ENCODE measurements at places on chromosomes 7 and 10.

GRCh38 chr10:66828957-66829356, 96.9 kb upstream of the LRRTM3 start:
- H3K27me3 ChIP-seq, result no peaks in the 10 kb centered on the region
- H3K36me3 ChIP-seq, result no peaks in the 10 kb centered on the region
- H3K4me1 ChIP-seq, result no peaks in the 10 kb centered on the region
- H3K27ac ChIP-seq, result no peak overlapping the region

- no peaks in the 10 kb centered on the region for H3K27me3 ChIP-seq
- DNase-seq, result no peak
- H3K27ac ChIP-seq, result no peak overlapping the region
- no peaks in the 10 kb centered on the region for H3K36me3 ChIP-seq
- no peak overlapping the region for H3K4me3 ChIP-seq
Observed at GRCh38 chr10:129914960-129915359, 49.1 kb downstream of the EBF3 start.

DNA sequence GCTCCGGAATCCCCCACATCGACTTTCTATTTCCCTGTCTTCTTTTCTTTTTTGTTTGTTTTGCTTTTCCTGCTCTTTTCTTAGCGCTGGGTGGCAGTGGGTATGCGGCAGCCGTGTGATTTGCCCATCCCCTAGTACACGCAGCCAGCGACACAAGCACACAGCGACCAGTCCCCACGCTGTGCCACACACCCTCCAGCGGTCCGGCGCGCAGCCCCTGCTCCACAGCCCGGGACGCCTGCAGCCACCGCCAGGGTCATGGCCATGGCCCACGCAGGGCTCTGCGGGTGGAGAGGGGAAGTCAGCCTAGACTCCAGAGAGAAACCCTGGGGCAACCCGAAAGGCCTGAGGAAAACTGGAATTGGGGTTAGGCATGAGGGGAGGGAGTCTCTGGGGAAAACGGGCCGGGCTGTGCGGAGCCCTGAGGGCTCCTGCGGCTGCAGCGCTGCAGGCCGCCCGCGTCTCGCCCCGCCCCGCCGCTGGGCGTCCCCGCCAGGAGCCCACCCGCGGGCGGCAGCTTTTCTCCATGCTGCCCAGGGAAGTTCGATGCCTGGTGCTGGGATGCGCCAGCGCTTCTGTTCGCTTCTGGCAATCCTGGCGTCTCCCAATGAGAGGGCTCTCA, 2.5 kb downstream of the CHRM2 start:
- H3K27ac ChIP-seq, result no peak overlapping the region
- H3K4me3 ChIP-seq, result no peak overlapping the region
- H3K36me3 ChIP-seq, result no peaks in the 10 kb centered on the region
- H3K27me3 ChIP-seq, result peaks cover 47% of the 10 kb centered on the region
- peak; percentile 8 for DNase-seq

DNA sequence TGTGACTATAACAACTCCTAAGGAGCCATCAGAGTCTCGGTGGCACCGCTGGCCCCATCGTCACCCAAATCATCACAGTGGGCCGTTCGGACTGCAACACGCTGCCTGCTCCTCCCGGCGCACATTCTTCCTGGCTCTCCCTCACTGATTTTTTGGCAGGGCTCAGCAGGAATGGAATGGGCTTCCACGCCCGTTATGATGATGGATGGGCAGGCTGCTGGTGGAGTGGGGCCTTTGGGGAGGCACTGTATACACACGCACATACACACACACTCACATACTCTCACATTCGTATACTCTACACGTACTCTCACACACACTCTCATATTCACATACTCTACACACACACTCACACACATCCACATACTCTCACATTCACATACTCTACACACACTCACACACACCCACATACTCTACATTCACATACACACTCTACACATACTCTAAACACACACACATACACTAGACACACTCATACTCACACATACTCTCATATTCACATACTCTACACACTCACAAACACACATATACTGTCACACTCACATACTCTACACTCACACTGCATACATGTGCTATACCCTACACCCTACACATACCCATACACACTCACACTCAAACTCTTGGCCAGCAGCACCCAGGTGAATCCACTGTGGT, 99.8 kb downstream of the KCNMA1 start:
- no peak overlapping the region for H3K27ac ChIP-seq
- no peaks in the 10 kb centered on the region for H3K36me3 ChIP-seq
- H3K4me1 ChIP-seq, result no peaks in the 10 kb centered on the region
- H3K27me3 ChIP-seq, result no peaks in the 10 kb centered on the region

GRCh38 chr7:111784296-111784695, 222.0 kb upstream of the IMMP2L start:
- H3K4me3 ChIP-seq, result no peak overlapping the region
- DNase-seq, result no peak
- no peaks in the 10 kb centered on the region for H3K4me1 ChIP-seq

DNA sequence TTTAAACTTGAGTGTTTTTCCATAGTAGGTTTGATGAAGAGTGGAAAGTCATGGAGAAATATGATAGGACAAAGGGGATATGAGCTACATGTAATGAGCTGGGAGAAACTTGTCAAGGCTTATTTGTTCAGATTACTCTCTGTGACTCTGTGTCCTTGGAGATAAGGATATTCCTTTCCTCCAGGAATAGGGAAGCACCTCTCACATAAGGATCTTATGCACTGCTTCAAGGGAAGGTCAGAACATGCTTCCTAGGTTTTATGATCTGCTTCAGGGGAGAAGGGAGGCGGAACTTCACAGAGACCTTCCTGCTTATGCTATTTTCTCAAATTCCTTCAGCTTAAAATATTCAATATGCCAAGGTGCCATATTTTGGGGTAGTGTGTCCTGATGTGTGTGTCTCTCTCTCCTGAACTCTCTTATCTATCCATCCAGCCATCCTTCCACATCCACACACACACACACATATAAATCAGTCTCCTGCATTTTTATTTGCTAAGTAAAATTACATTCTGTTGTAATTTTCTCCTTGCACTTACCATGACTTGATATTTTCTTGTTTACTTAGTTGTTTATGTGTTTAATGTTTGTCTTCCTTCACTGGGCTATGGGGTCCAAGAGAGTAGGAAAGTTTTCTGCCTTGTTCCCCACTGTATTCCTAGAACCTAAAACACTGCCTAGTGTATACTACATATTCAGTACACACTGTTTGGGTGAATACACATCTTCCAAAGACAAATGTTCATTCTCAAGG, 26.4 kb downstream of the ARL4A start:
- H3K4me3 ChIP-seq, result no peak overlapping the region
- H3K27ac ChIP-seq, result no peak overlapping the region
- H3K27me3 ChIP-seq, result no peaks in the 10 kb centered on the region
- H3K4me1 ChIP-seq, result no peaks in the 10 kb centered on the region
- DNase-seq, result no peak
- H3K36me3 ChIP-seq, result no peaks in the 10 kb centered on the region

DNA sequence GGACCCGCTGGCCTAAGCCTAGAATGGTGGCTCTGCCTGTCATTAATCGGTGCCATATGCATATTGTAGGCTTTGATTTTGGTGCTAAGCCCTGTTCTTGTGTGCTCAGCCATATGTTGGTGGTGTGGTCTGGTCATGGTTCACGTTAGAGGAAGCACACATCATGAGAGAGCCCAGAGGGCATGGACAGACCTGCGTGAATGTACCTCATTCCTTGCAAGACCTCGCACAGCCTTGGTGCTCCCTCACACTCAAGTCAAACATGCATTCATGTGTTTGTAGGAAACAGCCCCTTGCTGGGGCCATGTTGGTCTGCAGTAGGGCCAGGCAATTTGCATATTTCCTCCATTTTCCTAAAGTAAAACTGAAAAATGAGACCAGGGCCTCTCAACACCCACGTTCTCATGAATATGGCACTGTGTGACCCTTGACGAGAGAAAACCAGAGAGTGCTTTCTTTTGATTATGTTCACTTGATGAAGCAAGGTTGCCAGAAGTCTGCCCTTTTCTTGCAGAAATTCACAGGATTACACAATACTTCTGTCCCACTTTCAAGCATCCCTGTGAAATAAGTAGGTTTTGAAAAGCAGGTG, 268.7 kb downstream of the CELF2 start:
- no peaks in the 10 kb centered on the region for H3K36me3 ChIP-seq
- no peak overlapping the region for H3K4me3 ChIP-seq
- no peak for DNase-seq
- H3K27me3 ChIP-seq, result no peaks in the 10 kb centered on the region

DNA sequence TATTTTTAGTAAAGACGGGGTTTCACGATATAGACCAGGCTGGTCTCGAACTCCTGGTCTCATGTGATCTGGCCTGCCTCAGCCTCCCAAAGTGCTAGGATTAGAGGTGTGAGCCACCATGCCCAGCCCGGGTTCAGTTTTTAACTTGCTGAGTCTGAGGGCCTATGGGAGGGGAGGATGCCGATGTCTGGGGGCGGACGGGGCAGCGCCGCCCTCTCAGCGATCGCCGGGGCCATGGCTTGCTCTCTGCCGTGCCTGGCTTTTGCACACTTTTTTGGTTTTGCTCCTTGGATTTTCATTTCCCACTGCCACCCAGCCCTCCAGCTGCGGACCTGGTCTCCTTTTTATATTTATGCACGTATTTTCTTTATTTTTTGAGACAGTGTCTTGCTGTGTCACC, 15.2 kb upstream of the COL26A1 start:
- no peaks in the 10 kb centered on the region for H3K27me3 ChIP-seq
- H3K4me1 ChIP-seq, result no peaks in the 10 kb centered on the region
- H3K27ac ChIP-seq, result no peak overlapping the region

DNA sequence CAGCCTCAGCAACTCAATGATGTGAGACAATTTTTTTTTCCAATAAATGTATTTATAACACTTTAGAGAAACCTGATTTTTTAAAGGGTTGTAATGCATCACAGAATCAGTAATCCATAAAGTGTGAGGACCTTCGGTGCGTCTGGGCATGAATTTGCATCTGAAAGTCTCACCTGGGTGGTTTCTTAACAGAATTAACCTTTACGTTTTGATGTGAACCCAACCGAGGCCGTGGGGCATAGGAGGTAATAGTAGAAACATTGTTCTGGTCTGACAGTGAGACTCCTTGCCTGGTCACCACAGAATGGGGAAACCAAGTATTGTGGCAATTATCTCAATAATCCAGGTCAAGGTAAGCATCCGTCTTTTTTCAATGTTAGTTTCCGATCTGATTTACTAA, 114.6 kb downstream of the PRKCQ start:
- H3K4me1 ChIP-seq, result no peaks in the 10 kb centered on the region
- H3K36me3 ChIP-seq, result no peaks in the 10 kb centered on the region
- no peak for DNase-seq
- H3K27me3 ChIP-seq, result no peaks in the 10 kb centered on the region
- H3K27ac ChIP-seq, result no peak overlapping the region

DNA sequence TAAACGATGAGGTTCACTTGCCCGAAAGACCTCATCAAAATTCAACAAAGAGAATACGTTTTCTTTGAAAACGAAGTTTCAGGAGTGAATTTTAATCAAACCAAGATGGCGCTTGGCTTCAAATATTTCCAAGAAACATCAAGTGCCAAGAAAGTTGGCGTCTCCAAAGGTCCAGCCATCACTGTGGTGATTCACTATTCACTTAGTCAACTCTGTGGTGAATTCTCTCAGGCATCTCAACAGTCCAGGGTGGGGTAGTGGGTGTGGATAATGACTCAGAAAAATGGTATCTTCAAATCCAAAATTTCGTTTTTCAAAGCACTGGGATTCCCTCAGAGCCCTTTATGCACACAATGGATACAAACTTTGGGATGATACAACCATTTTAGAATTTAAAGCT, 133.1 kb downstream of the SVIL start:
- H3K36me3 ChIP-seq, result no peaks in the 10 kb centered on the region
- no peaks in the 10 kb centered on the region for H3K4me1 ChIP-seq
- no peaks in the 10 kb centered on the region for H3K27me3 ChIP-seq
- no peak overlapping the region for H3K27ac ChIP-seq
- no peak overlapping the region for H3K4me3 ChIP-seq
- DNase-seq, result peak; percentile 60

GRCh38 chr10:1644191-1644711, 93.1 kb downstream of the ADARB2 start:
- DNase-seq, result no peak
- no peak overlapping the region for H3K27ac ChIP-seq
- H3K27me3 ChIP-seq, result no peaks in the 10 kb centered on the region
- no peak overlapping the region for H3K4me3 ChIP-seq
- no peaks in the 10 kb centered on the region for H3K36me3 ChIP-seq

DNA sequence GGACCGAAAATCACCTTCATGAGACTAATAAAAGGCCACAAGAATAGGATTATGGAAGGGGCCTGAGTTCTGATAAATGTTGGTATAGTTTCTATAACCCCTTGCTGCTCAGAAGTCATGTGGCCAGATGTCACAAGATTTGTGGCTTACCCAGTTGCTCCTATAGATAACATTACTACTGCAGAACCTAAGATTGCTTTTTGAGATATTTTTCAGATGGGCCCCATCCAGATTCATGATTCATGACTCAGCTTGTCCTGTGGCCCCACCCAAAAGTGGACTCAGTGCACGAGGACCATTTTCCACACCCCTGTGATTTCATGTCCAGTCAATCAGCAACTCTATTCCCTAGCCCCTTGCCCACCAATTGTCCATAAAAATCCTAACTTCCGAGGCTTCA, 209.0 kb downstream of the ACTR3B start:
- no peaks in the 10 kb centered on the region for H3K4me1 ChIP-seq
- no peaks in the 10 kb centered on the region for H3K27me3 ChIP-seq
- H3K27ac ChIP-seq, result no peak overlapping the region
- H3K4me3 ChIP-seq, result no peak overlapping the region
- no peak for DNase-seq
- H3K36me3 ChIP-seq, result no peaks in the 10 kb centered on the region

GRCh38 chr7:16747102-16747501, 6.5 kb upstream of the TSPAN13 start:
- H3K4me1 ChIP-seq, result no peaks in the 10 kb centered on the region
- no peak overlapping the region for H3K4me3 ChIP-seq
- H3K27me3 ChIP-seq, result no peaks in the 10 kb centered on the region
- H3K36me3 ChIP-seq, result no peaks in the 10 kb centered on the region
- no peak for DNase-seq

GRCh38 chr10:15122477-15123030, 25.4 kb downstream of the RPP38 start:
- no peak overlapping the region for H3K4me3 ChIP-seq
- H3K36me3 ChIP-seq, result no peaks in the 10 kb centered on the region
- H3K4me1 ChIP-seq, result no peaks in the 10 kb centered on the region
- H3K27ac ChIP-seq, result no peak overlapping the region
- DNase-seq, result no peak

DNA sequence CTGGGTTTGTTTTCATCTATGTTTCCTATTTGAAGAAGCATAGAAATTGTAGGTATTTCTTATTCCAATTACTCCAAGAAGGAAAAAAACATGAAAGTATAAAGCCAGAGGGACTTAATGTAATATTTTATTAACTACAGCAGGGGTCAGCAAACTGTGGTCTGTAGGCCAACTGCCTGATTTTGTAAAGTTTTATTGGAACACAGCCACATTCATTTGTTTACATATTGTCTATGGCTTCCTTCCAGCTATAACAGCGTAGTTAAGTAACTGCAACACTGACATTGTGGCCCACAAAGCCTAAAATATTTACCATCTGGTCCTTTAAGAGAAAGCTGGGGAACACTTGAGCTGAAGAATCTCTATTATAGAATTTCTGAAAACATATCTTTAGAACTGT, 306.2 kb downstream of the BICC1 start:
- DNase-seq, result no peak
- no peak overlapping the region for H3K27ac ChIP-seq
- H3K27me3 ChIP-seq, result no peaks in the 10 kb centered on the region
- no peaks in the 10 kb centered on the region for H3K4me1 ChIP-seq
- no peak overlapping the region for H3K4me3 ChIP-seq
- H3K36me3 ChIP-seq, result no peaks in the 10 kb centered on the region
